Activated T-helper 1 cell treated with anti-CD3 and anti-CD28 coated beads, Interleukin-2, amount 50 U/mL, for 16 hours (primary cell): ENCODE measurements at places on chromosomes 6 and 20.

DNA sequence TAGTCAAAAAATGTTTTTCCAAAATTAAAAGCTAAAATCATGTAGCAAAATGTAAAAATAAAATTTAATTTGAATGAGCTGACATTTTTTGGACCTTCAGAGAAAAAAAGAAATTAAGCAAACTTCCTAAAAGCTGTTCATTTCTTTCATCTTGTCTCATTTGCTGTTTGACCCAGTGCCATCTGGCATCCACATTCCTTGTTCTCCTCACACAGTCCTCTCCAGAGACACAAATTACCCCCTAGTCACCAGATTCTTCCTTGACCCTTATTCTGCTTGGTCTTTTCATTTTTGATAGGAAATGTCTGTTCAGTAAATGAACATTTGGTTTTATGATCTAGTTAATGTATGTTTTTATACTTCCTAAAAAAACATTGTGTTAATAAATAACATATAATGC is 55.2 kb downstream of the HDDC2 start:
- no peak for DNase-seq

DNA sequence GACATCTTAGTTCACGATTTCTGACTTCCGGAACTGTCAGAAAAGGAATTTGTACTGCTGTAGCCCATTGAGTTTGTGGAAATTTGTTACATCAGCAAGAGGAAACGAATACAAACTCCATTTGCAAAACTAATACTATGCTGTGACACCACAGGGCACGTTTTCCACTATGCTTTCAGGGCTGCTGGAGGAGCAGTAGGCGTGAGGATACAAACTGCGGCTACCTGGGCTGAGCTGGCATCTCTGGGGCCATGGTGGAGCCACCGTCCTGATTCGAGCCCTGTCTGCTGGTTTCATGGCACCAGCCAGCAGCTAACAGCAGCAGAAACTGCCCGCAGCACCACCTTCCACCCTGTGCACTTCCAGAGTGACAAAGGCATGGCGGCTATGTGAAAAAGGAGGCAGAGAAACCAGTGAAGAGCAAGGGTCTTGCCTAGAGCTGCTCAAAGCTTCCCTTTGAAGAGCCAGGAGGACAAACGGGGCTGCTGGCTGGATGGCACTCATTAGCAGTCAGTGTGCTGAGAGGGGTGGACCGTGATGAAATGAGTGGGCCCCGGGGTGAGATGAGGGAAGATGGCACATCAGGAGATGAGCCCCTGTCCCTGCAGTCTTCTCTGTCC is 58.9 kb upstream of the STX16 start:
- no peak for DNase-seq

DNA sequence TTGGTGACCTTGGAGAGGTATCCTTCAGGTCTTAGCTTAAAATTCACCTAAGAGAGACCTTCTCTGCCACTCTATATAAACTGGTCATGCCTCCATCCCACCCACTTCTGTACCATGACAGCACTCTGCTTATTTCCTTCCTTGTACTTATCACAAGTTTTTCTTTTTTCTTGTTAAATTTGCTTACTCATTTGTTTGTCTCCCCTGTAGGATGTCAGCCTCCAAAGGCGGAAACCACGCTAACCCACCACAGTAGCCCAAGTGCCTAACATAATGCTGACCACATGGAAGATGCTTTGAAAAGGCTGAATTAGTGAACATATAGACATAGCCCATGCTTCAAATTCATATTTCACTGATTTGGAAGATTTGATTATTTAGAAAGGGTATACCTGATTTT is 5.4 kb downstream of the BMP6 start:
- no peak for DNase-seq

GRCh38 chr6:108560463-108561308 is at the start of gene FOXO3:
Gene FOXO3 (plus strand): TSS chr6:108560917. CDS start chr6:108561209, 292 bp downstream.
- peak; percentile 62 for DNase-seq

- DNase-seq, result no peak
Measured at GRCh38 chr20:59095140-59095539, 52.6 kb upstream of the PRELID3B start.
